ENCODE measurements at places on chromosomes 2 and 18. TPM values are rescaled to one million over a fixed set of nuclear protein-coding genes. Genes with fewer than 3 reads are reported as not detected.

The GREB1L gene
- 154 TPM for total RNA-seq

The ESPNL gene
- total RNA-seq = 0.81 TPM

The OTX1 gene
- total RNA-seq = 0.15 TPM

The TTLL4 gene
- 27.9 TPM for total RNA-seq

The CXCR1 gene
- total RNA-seq = not detected

The HDAC4 gene
- 90.6 TPM for total RNA-seq

The PTH2R gene
- total RNA-seq = not detected

The ATOH8 gene
- 9.0 TPM for total RNA-seq

The RAMP1 gene
- total RNA-seq = 7.6 TPM

The UGT1A3 gene
- not detected for total RNA-seq

The TMEM163 gene
- total RNA-seq = 27.7 TPM

The PLCL1 gene
- 28.8 TPM for total RNA-seq

The DPP10 gene
- total RNA-seq = 15.1 TPM

The TLX2 gene
- 21.2 TPM for total RNA-seq

The STK16 gene
- total RNA-seq = 32.2 TPM

The TWIST2 gene
- not detected for total RNA-seq

The FZD7 gene
- total RNA-seq = 19.0 TPM

The CEBPZOS gene
- 39.9 TPM for total RNA-seq

The TSGA10 gene
- 3.8 TPM for total RNA-seq

The SULT1C4 gene
- total RNA-seq = 1.6 TPM

The CHST10 gene
- 25.0 TPM for total RNA-seq

The ABCG5 gene
- total RNA-seq = not detected

The BCL2L11 gene
- total RNA-seq = 20.0 TPM

The GNLY gene
- not detected for total RNA-seq

The C2orf81 gene
- total RNA-seq = 3.7 TPM

The LBX2 gene
- total RNA-seq = 0.96 TPM

The SRD5A2 gene
- not detected for total RNA-seq

The HOXD8 gene
- total RNA-seq = 0.27 TPM

The ZBTB7C gene
- total RNA-seq = 10.6 TPM

The CYP27C1 gene
- total RNA-seq = 4.3 TPM

The GPR155 gene
- total RNA-seq = 51.1 TPM

The TDRD15 gene
- not detected for total RNA-seq

The CCBE1 gene
- total RNA-seq = 0.81 TPM

The RBKS gene
- 1.2 TPM for total RNA-seq

The CNGA3 gene
- total RNA-seq = 7.6 TPM

The SERPINB8 gene
- total RNA-seq = 4.2 TPM

The AGXT gene
- not detected for total RNA-seq

The AMER3 gene
- 20.6 TPM for total RNA-seq

The AQP12B gene
- not detected for total RNA-seq

The ACMSD gene
- total RNA-seq = not detected

The LYPD6B gene
- 0.69 TPM for total RNA-seq

The RTP5 gene
- not detected for total RNA-seq

The EFHD1 gene
- 0.71 TPM for total RNA-seq

The SLC14A1 gene
- total RNA-seq = not detected

The ECEL1 gene
- 2.3 TPM for total RNA-seq

The SLC39A10 gene
- 102 TPM for total RNA-seq

The TUBB8B gene
- total RNA-seq = not detected

The TSPYL6 gene
- 0.27 TPM for total RNA-seq

The CPO gene
- not detected for total RNA-seq

The CYP27A1 gene
- total RNA-seq = 0.98 TPM

The FAM117B gene
- total RNA-seq = 28.9 TPM

The SIX3 gene
- 0.86 TPM for total RNA-seq

The PXDN gene
- 226 TPM for total RNA-seq

The RAD51AP2 gene
- total RNA-seq = not detected

The ARHGAP25 gene
- 1.4 TPM for total RNA-seq

The UPP2 gene
- total RNA-seq = not detected

The UGT1A9 gene
- total RNA-seq = not detected

The LYPD6 gene
- 1.5 TPM for total RNA-seq

The ARHGEF33 gene
- 1.1 TPM for total RNA-seq
